ENCODE measurements at places on chromosomes 16 and 17.
A peak's percentile ranks its signal among the peaks of the same experiment; 100 is the strongest.

DNA sequence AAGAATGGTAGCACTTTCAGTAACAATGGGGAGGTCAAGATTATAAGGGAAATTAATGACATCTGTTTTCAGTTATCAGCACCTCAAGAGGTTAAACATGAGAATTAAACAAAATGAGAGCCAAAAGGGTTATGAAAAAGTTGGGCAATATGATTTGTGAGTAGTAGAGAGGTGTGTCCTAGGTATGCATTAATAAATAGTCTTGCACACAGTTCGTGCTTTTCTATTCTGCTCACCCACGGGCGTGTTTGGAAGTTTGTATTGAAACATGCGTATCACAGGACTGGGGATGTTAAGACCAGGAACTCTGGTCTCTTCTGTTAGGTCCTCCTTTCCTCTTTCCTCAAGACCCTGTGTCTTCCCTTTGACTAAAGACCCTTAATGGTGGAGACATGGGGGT is 6.0 kb downstream of the BPTF start:
- peaks cover 45% of the 10 kb centered on the region for H3K4me1 ChIP-seq
- peak overlapping the region; percentile 43 for H3K27ac ChIP-seq
- no peak overlapping the region for H3K4me3 ChIP-seq
- H3K36me3 ChIP-seq, result peaks cover 32% of the 10 kb centered on the region

DNA sequence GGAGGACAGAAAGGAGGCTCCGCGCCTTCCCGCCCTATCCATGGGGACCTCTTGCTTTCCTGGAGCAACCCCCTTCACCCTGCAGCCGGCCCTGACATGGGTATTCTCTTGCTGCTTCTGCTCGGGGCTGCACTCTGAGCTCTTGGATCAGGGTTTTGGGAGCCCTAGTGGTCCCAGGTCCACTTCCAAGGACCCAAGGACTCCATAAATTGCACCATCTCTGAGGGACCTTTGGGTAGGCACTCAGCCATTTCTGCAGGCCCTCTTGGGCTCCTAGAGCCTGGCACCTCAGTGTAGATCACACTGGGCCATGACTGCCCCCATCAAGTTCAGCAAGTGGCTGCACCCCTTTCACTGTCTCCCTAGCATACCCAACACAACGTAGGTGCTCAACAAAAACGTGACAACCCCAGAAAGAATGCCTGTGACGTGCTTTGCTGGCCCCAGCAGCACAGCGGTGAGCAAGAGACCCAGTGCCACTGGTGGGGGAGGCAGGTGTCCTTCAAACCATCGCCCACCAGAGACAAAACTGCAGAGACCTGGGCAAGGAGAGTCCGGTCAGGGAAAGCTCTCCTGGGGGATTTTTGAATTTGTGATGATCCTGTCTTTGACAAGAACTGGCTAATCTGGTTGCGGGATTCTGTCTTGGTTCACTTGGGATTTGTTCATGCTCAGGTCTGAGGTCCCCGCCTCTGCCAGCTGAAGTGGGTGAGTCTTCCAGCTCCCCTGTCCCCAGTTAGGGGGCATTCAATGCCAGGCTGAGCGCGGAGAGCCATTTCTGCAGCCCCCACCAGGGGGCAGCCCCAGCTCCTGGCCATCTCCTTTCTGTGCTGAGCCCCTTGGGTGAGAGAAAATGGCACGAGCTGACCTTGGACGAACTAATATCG is 2.5 kb upstream of the RAB11FIP4 start:
- H3K27ac ChIP-seq, result no peak overlapping the region
- no peaks in the 10 kb centered on the region for H3K36me3 ChIP-seq
- peaks cover 59% of the 10 kb centered on the region for H3K27me3 ChIP-seq
- peak; percentile 68 for DNase-seq
- peaks cover 20% of the 10 kb centered on the region for H3K4me1 ChIP-seq

DNA sequence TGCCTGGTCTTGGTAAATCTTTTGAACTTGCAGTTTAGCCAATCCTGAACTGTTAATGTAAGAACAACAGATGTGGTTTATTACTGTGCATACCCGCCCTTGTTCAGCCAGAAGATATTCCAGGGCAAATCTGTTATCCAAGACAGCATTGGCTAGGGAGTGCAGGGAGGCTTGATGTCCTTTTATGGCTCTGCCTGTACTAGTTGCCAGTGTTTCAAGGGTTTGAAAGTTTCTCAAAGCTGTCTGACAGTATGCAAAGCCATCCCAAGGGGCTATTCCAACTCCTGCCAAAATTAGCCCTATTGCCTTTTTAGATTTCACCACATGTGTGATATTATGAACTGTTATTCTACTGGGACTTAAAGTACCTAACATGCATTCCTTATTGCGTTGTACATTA is 30.1 kb downstream of the LCMT1 start:
- no peak overlapping the region for H3K4me3 ChIP-seq
- H3K27ac ChIP-seq, result no peak overlapping the region
- H3K36me3 ChIP-seq, result peaks cover 31% of the 10 kb centered on the region
- no peak for DNase-seq

GRCh38 chr16:53369921-53370320 is 64.3 kb upstream of the RBL2 start:
- DNase-seq, result no peak
- H3K4me1 ChIP-seq, result no peaks in the 10 kb centered on the region

DNA sequence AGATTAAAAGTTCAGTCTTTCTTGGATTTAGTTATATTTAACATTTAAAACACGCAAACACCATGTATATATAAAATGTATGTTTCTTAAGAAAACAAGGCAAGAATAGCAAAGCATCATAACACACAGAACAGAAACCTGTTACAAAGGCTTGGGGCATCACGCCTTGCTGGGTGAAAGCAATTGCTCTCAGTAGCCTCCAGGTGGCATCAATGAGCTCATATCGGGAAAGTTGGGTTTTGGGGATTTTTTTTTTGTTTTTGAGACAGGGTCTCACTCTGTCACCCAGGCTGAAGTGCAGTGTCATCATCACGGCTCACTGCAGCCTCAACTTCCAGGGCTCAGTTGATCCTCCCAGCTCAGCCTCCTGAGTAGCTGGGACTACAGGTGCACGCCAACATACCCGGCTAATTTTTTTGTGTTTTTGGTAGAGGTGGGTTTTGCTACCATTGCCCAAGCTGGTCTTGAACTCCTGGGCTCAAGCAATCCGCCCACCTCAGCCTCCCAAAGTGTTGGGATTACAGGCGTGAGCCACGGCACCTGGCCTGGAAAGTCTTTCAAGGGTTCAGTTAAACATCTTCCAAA is 56.9 kb downstream of the CYB5D2 start:
- peak; percentile 46 for DNase-seq
- H3K36me3 ChIP-seq, result peaks cover 38% of the 10 kb centered on the region
- no peaks in the 10 kb centered on the region for H3K4me1 ChIP-seq
- no peak overlapping the region for H3K27ac ChIP-seq
- no peaks in the 10 kb centered on the region for H3K27me3 ChIP-seq
- H3K4me3 ChIP-seq, result no peak overlapping the region

- H3K27ac ChIP-seq, result peak overlapping the region; percentile 2
- H3K4me1 ChIP-seq, result no peaks in the 10 kb centered on the region
- peaks cover 17% of the 10 kb centered on the region for H3K27me3 ChIP-seq
These were observed 21.3 kb upstream of the CRYBA1 start for GRCh38 chr17:29225396-29225795.

- DNase-seq, result no peak
- peak overlapping the region; percentile 97 for H3K27ac ChIP-seq
- peak overlapping the region; percentile 79 for H3K4me3 ChIP-seq
- H3K4me1 ChIP-seq, result peaks cover 83% of the 10 kb centered on the region
These were observed 12.3 kb downstream of the DLG4 start for GRCh38 chr17:7207120-7208001.

- H3K4me1 ChIP-seq, result no peaks in the 10 kb centered on the region
- peak overlapping the region; percentile 78 for H3K4me3 ChIP-seq
- H3K27ac ChIP-seq, result no peak overlapping the region
- no peaks in the 10 kb centered on the region for H3K27me3 ChIP-seq
- peaks cover 5% of the 10 kb centered on the region for H3K36me3 ChIP-seq
- no peak for DNase-seq
These were observed 1.2 kb downstream of the CDT1 start for GRCh38 chr16:88804552-88805339.

DNA sequence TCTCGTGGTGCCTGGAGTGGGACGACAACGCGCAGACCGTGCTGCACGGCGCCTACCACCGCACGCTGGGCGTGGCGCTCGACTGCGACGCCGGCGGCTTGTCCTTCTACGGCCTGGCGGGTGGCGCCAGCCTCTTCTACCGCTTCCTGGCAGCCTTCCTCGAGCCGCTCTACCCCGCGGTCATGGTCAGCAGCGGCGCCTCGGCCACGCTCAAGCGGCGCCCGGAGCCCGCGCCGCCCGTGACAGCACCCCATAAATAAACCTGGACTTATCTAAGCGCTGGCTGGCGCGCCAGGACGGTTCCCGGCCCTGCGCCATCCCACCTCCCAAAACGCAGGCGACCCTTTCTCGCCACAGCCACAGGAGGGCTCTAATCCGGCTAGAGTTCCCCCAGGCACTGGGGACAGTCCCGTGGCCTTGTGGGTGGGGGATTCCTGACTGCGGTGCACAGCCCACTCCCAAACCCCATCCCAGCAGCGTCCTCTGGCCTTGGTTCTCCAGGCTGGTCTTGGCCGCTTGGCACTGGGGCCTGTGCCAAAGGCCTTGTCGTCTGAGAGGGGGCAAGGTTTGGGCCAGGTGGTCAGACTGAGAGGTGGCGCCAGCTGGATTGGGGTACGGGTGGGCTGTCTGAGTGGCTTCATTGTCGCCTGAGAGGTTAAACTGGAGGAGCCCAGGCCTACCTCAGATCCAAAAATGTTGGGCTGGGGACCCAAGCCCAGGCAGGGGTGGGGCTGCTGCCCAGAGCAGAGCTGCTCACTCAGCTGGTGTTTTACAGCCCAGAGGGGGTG is 10.1 kb upstream of the SLC16A5 start:
- peaks cover 45% of the 10 kb centered on the region for H3K4me1 ChIP-seq
- no peak overlapping the region for H3K4me3 ChIP-seq
- peaks cover 4% of the 10 kb centered on the region for H3K27me3 ChIP-seq
- no peaks in the 10 kb centered on the region for H3K36me3 ChIP-seq
- no peak for DNase-seq
- no peak overlapping the region for H3K27ac ChIP-seq

GRCh38 chr17:80782536-80783427 is 208.9 kb upstream of the CHMP6 start:
- no peak for DNase-seq
- peaks cover 4% of the 10 kb centered on the region for H3K27me3 ChIP-seq
- peak overlapping the region; percentile 44 for H3K27ac ChIP-seq
- H3K4me1 ChIP-seq, result peaks cover 51% of the 10 kb centered on the region
- peaks cover 12% of the 10 kb centered on the region for H3K36me3 ChIP-seq

- H3K4me3 ChIP-seq, result no peak overlapping the region
- H3K27me3 ChIP-seq, result peaks cover 15% of the 10 kb centered on the region
- DNase-seq, result no peak
- H3K4me1 ChIP-seq, result no peaks in the 10 kb centered on the region
These were observed 11.2 kb upstream of the TMEM208 start for GRCh38 chr16:67215706-67216105.

- H3K36me3 ChIP-seq, result no peaks in the 10 kb centered on the region
- no peak overlapping the region for H3K27ac ChIP-seq
- DNase-seq, result no peak
- peaks cover 47% of the 10 kb centered on the region for H3K27me3 ChIP-seq
- peaks cover 26% of the 10 kb centered on the region for H3K4me1 ChIP-seq
These were observed 54.6 kb downstream of the RBFOX3 start for GRCh38 chr17:79556271-79556670.
